Breast epithelium (tissue), 4 donors: ENCODE measurements at places on chromosomes 6 and 20. TPM values are rescaled to one million over a fixed set of nuclear protein-coding genes. Genes with fewer than 3 reads are reported as not detected.

The FRK gene
- total RNA-seq: 0.64 TPM

The LY6G6D gene
- not detected for total RNA-seq

The MOCS1 gene
- total RNA-seq: 25.3 TPM

The HFE gene
- 5.6 TPM for total RNA-seq

The HMGCLL1 gene
- 6.9 TPM for total RNA-seq

GRCh38 chr20:48194583-48194982, 409.3 kb upstream of the SULF2 start:
- no peak for DNase-seq

DNA sequence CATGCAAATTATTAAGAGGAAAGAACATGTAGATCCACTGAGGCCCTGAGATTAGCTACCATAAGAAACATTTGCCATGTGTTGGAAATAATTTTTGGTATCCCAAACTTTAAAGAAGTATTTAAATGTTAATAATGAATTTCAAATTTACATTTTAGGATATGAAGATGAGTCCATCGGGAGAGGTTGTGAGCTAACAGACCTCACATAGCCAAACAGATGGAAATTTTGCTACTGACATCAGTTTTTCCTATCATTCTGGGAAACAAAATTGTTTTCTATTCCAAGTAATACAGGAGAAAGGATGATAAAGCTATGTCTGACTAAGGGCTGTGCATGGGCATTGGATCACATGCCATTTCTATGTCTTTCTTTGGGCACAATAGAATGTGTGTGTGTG, 809.6 kb downstream of the TENT5A start:
- DNase-seq: no peak

DNA sequence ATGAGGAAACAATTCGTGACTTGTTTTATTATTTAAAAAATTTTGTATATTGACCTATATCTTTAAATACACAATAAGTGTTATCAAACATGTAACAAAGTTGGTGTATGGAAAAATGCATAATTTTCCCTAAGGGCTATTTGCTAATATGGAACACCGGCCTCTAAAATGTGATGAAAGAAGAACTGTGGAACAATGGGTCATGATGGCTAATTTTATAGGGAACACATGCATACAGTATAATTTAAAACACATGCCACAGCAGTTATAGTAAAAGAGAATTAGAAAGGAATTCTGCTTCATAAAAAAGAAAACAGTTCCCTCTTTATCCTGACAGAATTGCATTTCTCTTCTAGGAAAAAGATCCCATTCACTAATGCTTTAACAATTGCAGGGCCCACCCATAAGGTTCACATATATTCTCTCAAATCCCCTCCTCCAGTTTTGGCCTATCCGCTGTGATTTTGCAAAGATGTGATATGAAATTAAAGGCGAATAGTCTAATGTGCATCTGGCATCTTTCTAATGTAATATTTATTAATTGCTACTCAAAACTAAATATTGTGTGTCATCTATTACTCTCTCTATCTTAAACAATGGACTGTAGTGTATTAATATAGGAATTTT, 628.1 kb upstream of the CITED2 start:
- no peak for DNase-seq

DNA sequence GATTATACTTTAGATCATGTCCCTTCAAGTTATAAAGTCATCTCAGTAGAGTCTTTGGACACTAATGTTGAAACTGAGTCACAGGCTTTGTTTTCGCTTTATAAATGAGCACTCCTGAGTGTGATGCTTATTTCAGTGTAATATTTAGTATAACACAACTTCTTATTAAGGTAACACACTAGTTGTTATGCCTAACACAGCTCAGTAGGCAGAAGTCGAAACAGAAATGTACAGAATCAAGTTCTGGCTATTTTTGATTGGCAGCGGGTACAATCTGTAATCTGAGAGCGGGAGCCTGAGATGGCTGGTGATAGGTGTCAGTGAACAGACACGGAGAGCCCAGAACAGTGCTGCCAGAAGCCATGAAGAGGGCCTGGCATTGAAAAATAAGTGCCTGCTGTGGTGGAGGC, 11.4 kb downstream of the HECA start:
- no peak for DNase-seq

DNA sequence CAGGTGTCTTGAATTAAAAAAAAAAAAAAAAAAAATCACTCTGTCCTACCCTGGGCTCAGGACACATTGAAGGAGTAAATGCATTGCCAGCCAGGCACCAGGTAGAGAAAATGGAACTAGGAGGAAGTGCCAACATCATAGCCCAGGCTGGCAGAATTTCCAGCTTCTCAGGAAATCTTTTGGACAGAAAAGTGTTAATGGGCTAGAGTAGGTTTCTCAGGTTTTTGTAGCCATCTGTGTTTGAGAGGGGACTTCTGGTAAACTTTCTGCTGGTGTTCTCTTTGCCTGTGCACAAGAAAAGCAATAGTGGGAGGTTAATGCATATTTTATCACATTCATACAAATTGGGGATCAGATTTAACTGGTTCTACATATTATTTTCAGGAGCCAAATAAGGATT, 678.3 kb upstream of the NRSN1 start:
- DNase-seq: no peak

DNA sequence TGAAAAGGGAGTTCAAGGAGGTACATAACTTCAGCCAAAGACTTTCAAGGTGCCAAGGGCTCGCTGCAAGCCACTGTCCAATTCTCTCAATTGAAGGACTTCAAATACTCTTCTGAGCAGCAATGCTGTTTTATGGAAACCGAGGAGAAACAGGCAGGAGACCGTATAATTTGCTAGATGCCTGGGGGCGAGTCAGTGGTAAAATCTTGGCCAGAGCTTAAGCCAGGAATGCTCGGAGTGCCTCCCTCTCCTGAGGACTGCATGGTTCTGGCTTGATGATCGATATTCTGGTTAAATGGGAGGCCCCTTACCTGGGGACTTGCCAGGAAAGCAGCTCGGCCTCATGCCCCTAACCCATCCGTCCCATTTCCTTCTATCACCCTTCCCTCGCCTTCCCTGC, 35.8 kb upstream of the NOP56 start:
- no peak for DNase-seq

DNA sequence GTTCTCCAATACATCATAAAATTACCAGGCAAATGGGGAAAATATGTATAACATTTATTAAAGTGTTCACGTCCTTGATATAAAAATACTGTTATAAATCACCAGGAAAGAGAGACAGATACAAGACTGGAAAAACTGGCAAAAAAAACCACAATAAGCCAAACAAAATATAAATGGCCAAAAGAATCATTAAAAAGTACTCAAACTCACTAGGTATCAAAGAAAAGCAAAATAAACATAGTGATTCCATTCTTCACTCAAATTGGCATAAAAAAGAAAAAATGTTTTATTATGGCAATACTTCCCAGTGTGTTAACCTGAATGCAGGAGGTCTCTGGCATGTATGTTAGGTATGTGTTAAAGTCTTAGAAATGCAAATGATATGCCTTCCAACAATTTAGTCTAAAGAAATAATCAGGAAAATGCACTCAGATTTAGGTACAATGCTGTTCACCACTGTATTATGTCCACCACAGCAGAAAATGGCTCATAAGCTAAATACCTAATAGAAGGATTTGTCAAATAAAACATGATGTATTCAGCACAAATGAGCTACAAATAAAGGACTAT, 21.4 kb downstream of the SLC23A2 start:
- no peak for DNase-seq

GRCh38 chr6:149127212-149127611, 190.3 kb upstream of the TAB2 start:
- no peak for DNase-seq

DNA sequence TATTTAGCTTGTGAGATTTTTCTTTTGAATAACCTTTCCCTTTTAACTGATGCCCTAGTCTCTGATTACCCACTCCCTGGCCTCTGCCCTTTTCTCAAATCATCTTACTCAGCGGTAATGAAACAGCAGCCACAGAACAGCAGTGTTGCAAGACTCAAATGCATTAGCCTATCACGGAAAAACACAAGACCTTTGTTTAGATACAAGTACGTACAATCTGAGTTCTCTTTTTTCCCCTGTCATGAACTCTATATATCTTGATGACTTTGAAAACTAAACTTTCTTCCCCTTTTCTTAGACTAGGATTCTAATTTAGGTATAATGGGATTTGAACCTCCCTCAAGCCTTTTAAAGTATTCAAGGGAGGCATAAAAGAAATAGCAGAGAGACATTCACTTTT, 1034.9 kb downstream of the EYS start:
- no peak for DNase-seq

- no peak for DNase-seq
Observed at GRCh38 chr20:58523971-58524315, 8.7 kb upstream of the APCDD1L start.

DNA sequence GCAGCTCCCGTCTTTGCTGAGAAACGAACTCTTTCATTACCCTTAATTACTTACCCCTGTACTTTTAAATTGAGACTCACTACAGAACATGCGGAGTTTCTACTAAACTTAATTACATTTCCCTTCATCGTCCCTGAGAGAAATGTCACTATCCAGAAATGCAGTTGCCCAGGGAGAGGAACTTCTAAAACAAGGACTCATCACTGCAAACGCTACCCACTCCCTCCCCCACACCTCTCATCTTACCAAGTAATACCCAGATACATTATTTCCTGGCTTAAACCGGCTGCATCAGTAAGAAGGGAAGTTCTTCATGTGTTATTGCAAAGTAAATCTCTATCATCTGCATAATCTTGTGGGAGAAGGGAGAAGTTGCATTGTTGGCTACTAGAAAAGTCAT, 138.3 kb downstream of the IPCEF1 start:
- DNase-seq: no peak

- DNase-seq: no peak
Observed at GRCh38 chr20:48621376-48622078, 206.3 kb downstream of the PREX1 start.

GRCh38 chr6:100891079-100891478, 9.9 kb upstream of the ASCC3 start:
- no peak for DNase-seq

DNA sequence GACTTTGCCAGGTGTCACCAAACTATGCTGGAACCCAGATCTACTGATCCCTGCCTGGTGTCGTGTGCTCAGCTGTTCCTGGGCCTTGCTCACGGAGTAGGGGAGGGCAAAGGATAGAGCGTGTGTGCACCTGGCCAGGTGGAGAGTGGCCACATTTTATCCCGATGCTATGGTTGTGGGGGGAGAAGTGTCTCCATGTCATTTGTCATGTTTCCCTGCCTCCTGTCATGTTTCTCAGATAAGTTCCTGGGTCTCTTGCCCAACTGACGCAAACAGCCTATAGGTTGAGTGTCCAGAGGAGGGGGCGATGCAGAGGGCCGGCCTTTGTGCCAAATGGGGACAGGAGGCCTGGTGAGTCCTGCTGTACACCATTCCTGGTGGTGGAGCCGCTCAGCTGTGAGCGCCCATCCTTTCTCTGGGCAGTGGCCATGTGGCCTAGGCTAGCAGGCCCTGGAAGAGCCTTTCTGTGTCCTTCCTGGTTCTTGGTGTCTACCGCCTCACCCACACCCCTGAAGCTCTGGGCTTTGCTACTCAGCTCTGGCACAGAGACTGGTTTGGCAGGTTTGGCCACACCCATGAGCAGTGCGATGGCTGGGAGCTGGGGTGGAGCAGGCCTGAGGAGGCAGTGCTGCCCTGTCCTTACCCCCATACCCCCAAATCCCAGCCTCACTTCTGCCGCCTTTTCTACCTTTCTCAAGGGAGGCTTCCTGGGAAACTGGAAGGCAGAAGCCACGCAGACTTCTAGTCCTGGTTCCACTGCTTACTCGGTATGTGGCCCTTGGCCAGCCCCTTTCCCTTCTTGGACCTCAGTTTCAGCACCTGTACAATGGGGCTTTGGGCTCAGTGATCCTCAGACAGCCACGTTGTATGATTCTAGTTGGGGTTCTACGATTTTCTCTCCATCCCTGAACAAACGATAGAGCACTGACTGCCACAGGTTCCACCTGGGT, 32.3 kb upstream of the EPB41L1 start:
- DNase-seq: peak; percentile 89

- DNase-seq: no peak
Observed at GRCh38 chr6:21949211-21949801, 347.5 kb downstream of the PRL start.
